ENCODE measurements at places on chromosomes 4 and X.
A peak's percentile ranks its signal among the peaks of the same experiment; 100 is the strongest.

GRCh38 chr4:96173756-96174155, 333.9 kb downstream of the PDHA2 start:
- DNase-seq, result no peak

DNA sequence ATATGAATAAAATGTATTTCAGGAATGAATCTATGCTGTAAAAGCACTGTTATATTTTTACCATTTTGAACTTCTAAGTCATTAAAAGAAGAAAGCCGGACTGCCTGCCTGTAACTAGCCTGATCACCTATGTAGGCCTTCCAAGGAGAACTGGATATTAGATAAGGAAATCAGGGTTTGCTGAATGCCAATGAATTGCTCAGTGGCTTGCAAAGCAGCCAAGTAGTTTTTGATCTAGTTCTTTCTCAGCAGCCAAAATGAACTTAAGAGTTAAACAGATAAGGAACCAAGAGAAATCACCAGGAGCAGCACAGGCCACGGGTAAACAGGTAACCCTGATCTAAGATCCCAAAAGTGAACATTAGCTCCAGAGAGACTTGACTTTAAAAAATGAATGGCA, 3.3 kb downstream of the ANXA5 start:
- DNase-seq, result no peak

DNA sequence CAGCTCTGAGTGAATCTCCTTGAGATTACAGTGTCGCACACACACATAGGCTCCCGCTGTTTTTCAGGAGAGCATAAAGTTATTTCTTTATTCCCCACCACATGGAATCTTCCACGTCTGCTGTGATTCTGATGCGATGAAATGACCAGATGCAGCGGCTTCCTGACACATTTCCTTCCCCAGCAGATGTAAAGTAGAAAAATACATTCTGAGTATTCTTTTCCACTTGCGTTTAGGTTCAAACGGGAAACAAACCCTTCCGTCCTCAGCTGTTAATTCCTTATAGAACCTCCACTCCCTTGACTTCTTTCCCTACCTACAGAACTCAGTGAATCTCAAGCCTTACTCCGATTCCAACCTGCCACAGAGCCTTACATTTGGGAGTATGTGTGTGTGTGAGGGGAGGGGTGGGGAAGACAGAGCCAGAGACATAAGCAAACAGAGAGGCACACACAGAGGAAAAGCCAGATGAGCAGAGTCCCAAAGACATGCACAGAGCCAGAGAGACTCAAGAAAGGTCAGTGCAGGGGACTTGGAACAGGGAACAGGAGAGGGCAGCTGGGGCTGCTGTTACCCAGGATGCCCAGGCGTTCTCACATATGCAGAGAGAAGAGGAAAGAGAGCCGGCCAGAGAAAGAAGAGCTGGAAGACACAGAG, 47.3 kb downstream of the SETD7 start:
- DNase-seq, result no peak

GRCh38 chr4:528296-528695, 29.3 kb downstream of the PIGG start:
- no peak for DNase-seq

DNA sequence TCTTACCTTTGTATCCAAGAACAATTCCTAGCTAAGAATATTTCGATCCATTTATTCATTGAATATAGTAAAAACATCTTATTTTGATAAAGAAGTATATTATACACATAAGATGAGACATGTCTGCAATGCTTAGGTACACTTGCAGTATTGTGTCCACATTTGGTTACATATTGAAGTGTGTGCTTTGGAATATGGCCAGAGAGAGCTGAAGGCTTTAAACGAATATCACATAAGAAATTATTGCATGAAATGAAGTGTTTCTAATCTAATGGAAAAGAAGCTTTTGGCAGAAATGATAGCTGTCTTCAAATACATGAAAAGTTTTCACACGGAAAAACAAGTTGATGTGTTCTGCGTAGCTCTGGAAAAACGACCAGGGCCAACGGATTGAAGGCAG, 516.1 kb upstream of the ZFP42 start:
- no peak for DNase-seq

DNA sequence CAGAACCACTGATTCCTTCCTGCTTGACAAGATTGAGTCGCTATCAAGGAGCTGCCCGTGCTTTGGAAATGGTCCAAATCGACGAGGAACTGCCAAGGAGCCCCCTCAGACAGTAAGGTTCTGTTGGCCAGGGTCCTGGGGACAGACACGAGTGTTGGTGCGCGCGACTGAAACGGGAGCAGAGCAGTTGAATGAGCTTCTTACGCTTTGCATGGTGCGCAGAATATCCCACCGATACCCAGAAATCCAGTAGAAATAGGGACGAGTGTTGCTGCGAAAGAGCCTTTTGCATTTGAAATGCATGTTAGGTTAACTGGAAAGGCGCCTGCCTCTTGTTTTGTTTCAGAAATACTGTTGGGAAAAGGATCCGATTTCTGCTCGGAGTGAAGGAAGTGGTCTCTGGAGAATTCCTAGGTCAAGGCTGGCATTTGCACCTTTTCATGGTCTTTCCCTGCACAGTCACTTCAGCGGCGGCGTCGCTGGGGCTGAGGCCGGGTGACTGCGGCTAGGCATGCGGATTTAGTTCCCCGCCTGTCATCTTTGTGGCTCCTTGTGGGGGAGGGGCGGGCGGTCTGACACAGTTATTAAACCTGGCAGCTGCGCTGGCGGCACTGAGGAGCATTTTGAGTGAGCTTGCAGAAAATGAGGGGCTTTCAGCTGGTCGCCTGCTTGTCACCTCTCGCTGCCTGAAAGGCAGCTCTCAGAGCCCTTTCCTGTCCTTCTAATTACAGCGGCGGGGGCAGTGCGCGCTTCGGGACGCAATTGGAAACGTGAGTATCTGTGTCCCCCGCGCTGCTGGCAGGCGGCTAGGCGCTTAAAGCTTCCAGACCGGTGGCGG, 51.5 kb upstream of the TRIM2 start:
- peak; percentile 60 for DNase-seq

- DNase-seq, result no peak
These were observed 27.2 kb downstream of the TAPT1 start for GRCh38 chr4:16199093-16199492.

- no peak for DNase-seq
These were observed 129.7 kb downstream of the HS3ST1 start for GRCh38 chr4:11299016-11299415.

Measured in C1 segment of cervical spinal cord (tissue), 14 donors.